Activated effector memory CD4-positive, alpha-beta T cell treated with anti-CD3 and anti-CD28 coated beads, Interleukin-2, amount 50 U/mL, for 16 hours (primary cell): ENCODE measurements at places on chromosomes 1 and 21.

DNA sequence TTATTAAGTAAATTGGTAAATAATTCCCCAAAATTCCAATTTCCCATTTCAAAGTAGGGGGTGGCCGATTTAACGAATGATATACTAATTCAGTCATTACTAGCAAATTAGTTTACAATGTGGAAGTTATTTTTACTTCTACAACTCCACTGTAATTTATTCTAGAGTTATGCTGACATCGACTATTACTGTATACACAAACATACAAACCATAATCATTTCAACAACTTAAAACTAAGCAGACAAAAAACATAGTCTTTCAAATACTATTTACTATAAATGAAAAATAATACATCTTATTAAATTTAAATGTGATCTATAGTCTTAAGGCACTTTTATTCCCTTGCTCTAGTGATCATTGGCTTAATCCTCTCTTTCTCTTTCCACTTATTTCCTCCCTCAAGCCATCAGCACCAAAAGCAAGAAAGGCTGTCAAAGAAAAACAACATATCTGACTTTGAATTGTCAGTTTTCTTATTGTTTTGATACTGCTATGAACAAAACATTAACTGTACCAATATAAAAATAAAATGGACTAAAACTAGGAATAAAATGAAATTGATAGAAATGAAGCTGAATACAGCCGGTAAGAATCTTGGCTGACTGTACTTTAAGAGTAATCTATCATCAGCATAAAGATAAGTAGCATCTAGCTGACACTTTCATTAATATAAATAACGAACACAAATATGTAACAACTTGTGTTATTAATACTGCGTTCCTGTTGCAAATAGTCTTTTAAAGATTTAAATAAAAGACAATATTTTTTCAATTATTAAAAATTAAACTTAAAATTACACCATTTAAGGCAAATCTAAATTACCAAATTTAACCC is 4.1 kb downstream of the CDC42BPA start:
- DNase-seq, result no peak

GRCh38 chr21:36719614-36720013 is 20.7 kb downstream of the SIM2 start:
- DNase-seq, result peak; percentile 37

GRCh38 chr1:68157416-68157815 is 74.9 kb downstream of the WLS start:
- no peak for DNase-seq

- no peak for DNase-seq
Observed at GRCh38 chr1:23557471-23558124, 1.7 kb downstream of the ID3 start.

DNA sequence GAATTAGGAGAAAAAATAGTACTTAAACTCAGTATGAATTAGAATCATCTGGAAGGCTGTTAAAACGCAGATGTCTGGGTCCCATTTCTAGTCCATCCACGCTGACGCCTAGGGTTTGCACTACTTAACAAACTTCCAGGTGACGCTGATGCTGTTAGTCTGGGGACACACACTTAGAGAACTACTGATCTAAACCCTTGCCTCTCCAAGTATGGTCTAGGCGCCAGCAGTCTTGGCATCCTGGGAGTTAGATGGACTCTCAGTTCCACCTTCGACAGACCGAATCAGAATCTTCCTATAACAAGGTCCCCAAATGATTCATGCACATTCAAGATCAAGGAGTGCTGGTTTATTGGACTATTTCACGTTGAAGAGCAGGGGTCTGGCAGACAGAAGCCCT is 11.5 kb downstream of the DIO1 start:
- DNase-seq, result no peak

GRCh38 chr1:2253797-2254480 is 25.8 kb downstream of the SKI start:
- no peak for DNase-seq

DNA sequence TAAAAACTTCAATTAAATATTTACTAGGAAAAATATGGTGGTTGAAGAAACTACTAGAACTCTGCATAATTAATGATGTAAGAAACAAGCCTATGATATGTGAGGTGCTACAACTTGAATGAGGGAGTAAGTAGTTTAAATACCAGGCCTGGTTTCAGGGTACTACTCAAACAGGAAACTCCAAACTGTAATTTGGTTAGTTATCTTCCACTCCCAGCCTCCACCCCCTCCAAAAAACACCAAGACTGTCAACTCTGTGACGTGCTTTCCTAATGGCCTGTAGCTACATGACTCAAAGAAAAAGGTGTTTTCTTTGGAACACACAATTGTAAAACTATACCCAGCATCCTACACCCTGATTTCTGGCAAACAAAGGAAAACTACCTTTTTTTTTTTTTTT is 55.9 kb upstream of the RCC1 start:
- DNase-seq, result no peak
